ENCODE measurements at places on chromosomes 3 and 15.

DNA sequence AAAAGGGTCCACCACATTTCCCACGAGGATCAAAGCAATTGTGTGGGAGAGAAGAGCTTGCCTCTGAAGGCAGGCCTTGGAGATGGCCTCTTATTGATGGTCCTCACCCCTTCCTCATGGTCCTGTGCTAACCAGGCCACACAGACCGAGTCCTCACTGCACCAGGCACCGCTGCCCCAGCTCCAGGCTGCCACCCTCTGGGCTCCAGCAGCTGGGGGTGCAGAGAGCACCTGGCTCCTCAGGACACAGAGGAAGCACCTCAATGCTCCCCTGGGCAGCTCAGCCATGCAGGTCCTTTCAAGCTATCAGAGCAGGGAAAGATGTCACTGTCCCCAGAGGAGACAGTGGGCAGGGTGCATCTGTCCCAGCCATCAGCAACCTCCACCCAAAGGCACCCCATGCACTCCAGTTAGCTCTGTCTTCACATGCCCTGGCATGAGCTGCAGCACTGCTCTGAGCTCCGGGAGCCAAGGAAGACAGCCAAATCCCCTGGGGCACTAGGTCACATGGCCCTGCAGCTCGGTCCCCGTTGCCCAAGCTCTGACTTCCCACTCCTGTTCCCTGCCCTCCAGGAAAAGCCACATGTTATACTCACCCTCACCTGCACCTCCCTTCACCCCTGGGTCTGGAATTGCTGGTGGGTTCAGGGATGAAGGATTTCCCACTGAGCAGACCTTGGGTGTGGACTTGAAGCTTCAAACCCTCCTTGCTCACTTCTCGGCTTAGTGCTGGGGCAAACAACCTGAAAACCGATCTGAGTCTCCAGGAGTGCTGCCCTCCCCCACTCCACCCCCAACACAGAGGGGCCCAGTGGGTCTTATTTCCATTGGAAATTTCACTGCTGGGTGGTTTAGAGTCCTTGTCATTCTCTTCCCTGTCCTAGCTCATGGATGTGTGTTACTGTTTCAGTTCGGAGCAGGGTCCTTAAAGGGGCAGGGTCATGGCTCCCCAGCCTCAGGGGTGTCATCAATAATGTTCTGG, 32.6 kb downstream of the ALS2CL start:
- no peak for DNase-seq

DNA sequence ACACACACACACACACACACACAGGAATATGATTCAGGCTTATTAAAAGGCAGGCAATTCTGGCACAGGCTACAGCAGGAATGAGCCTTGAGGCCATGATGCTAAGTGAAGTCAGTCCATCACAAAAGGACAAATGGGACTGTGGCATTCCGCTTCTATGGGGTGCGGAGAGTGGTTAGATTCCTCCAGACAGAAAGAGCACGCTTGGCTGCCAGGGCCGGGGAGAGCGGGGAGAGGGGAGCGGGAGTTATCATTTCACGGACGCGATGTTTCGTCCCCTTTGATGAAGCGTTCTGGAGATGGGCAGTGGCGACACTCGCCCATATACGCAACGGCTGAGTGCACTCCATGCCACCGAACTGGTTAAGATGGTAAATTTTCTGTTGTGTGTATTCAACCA, 58.5 kb upstream of the FAM174B start:
- peak; percentile 32 for DNase-seq

GRCh38 chr15:40787991-40788390, 18.2 kb downstream of the C15orf62 start:
- DNase-seq = no peak

DNA sequence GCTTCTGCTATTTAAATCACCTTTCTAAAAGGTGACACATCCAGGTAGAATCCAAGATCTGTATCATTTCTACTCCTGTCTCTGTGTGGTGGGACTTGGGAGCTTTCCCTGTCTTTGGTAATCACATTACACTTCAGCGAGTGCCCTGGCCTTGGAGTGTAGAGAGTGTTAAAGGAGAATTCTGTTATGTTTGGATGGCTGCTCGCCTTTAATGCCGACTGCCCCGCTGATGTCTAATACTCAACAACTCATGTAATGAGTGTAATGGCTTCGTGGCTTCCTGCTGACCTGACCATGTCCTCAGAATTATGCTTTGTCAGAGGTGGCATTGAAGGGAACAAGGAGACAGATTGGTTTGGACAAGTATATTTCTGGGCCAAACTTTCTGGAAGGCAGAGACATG, 66.3 kb upstream of the LRTM1 start:
- DNase-seq = no peak

- peak; percentile 45 for DNase-seq
Measured at GRCh38 chr15:82571722-82572222, 31.5 kb upstream of the RPS17 start.

DNA sequence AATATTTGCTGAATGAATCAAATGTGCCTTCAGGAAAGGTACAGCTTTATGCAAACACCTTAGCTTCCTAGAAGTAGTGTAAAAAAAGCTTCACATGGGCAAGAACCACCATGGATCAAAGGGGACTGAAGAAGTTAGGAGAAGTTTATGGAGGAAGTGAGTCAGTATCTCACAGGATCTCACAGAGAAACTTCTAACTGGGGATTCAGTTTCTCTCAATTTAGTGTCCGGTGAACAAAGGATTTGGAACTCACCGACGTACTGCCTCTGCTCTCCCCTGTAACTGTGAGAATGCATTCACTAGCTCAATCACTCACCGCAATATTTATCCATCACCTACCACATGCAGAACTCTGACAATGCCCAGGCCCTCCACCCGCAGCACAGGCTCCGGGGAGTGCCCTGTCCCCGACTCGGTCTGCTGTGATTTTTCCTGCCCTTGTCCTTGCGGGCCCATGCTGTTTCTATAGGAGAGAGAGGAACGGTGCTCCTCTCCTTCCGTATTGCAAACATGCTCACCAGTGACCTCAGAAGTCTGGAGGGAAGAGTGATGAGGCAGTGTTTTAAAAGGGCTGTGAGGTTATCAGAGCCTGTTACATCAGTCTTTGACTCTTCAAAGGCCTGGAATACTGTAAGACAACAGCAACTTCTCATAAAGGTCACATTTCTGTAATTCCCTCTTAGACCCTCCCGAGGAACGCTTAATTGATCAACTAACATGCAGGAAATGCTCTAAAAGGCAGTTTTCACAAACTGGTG, 222.5 kb upstream of the ICE2 start:
- DNase-seq = no peak

- DNase-seq = no peak
Measured at GRCh38 chr3:62260655-62261054, 112.7 kb downstream of the FEZF2 start.

DNA sequence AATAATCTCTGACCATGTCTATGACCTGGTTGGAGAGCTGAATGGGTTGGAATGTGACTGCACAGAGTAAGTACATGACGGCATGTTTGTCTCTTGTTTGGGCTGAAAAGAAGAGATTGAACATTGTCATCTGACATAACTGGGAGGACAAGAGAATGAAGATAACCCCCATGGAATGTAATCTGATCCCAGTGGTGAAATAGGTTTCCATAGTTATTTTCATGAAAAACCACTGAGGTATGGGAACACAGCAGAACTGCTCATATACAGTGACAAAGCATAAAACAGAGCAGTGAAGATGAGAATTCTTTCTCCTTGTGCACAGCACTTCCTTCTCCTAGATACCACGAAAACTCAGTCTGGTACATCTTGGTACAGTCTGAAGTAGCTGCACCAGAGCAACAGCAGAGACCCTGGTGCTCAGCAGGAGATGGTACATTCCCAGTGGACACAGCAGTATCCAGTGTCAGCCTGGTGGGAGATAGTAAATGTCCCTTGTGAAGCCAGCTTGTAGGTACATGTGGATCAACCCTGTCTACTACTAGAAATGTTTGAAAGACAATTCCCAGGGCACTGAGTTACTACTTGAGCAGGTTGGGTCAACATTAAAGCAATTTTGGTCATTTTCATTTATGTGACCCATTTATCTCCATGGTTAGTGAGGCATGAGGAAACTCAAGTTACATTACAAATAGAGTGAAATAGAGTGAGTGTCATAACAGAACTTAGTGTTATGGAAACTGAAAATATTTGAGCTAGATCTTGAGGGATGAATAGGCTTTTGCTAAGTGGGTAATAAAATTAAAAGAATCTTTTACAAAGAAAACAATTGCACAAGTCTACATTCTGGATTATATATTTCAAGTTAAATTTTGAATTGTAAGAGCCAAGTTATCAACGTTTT, 178.3 kb downstream of the SUCNR1 start:
- no peak for DNase-seq

DNA sequence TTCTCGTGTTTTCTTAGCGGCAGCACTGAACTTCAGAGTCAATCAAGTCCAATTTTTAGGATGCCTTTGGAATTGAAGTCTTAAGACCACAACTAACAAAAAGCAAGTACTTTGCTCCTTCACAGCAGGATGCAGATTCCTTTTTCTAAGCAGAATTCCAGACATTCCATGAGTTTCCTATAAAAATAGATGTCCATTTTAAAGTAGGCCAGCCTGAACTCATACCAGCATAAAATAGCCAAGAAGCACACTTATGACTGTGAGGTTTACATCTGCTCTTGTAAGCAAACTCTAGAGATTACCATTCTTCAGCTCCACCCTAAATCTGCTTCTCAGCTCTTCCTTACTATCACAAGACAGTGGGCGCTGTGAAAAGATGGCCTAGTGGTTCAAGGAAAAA, 85.8 kb downstream of the THBS1 start:
- no peak for DNase-seq

DNA sequence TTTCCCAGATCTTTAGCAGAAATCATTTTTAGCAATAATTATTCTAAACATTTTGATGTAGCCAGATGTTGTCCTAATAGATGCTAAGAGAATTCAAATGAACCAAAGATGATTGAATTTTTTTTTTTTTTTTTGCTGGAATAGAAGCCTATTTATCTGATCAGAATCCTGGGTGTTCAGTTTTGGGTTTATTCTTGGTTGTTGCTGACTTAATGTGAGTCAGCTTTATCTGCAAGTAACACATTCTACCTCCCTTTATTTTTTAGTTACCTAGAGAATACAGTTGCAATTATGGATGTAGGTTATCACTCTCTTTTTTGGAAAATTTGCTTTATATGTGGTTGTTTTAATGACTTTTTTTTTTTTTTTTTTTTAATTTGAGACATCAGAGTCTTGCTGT, 6.4 kb downstream of the CEP97 start:
- DNase-seq = no peak

- DNase-seq = peak; percentile 34
Measured at GRCh38 chr3:113844622-113845222, 6.1 kb downstream of the GRAMD1C start.

GRCh38 chr3:142337994-142338393, 109.8 kb downstream of the XRN1 start:
- no peak for DNase-seq

DNA sequence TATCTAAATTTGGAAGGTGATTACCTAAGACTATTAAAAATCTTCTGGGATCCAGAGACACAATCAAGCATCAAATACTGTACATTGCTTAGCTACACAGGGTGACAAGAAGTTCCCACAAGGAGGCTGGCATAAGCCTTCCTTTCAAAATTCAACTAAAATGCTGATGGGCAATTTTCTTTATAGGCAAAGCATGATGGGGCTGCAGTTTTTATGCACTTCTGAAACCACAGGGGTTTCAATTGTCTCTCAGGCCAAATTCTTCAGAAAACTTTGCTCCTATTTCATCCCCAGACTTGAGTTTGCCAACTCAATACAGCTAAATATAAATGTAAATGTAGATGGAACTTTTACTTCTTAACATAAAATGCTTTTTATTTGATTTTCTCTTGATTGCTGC, 241.6 kb downstream of the ZPLD1 start:
- DNase-seq = no peak

- DNase-seq = no peak
Measured at GRCh38 chr3:45701172-45701867, 12.1 kb downstream of the SACM1L start.

- peak; percentile 82 for DNase-seq
Measured at GRCh38 chr15:76206325-76206976, 104.8 kb downstream of the ETFA start.

DNA sequence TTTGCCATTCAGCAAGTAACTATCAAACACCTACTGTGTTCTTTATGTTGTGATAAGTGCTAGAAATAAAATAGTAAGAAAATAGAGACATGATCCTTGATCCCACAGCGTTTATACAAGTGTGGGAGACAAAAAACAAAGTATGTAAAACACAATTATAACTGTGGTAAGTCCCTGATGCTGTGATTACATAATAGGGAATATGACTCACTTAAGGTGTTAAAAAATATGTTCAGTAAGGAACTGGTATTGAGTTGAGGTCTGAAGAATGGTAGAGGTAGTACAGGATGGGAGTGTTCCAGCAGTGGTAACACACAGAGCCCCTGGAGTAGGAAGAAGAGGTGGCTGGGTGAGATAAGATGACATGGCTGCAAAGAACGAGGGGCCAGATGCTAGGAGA, 132.1 kb upstream of the TMC3 start:
- no peak for DNase-seq

- DNase-seq = no peak
Measured at GRCh38 chr3:38122712-38123290, 14.1 kb downstream of the ACAA1 start.
